LHCN-M2 (cell line): ENCODE measurements at places on chromosomes 2 and 18. TPM values are rescaled to one million over a fixed set of nuclear protein-coding genes. Genes with fewer than 3 reads are reported as not detected.

GRCh38 chr2:149449017-149449416 lies 118.6 kb downstream of the LYPD6 start:
- no peak for DNase-seq

GRCh38 chr2:215396595-215397313 lies 39.1 kb downstream of the FN1 start:
- peak; percentile 80 for DNase-seq

- no peak for DNase-seq
Observed at GRCh38 chr18:3114026-3114425, 101.1 kb upstream of the LPIN2 start.

DNA sequence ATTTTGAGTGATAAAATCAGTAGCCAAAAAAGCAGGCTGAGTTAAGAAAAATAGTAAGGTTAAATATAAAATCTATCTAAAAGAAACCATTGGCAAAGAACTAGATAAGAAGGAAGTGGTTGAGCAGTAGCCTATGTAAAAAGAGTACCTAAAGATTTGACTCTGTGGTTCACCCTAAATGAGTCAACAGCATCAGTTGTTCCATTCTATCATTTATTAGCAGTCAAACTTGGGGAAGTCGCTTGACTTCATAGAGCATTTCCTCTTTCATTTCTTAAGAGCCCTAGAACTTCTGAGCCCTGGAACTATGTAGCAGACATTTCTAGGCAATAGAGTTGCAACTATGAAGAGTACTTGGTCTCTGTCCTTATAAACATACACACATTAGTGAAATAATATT lies 381.7 kb downstream of the NUP35 start:
- DNase-seq: no peak

GRCh38 chr2:203656522-203657287 lies 49.7 kb upstream of the CD28 start:
- no peak for DNase-seq

- DNase-seq: no peak
Observed at GRCh38 chr2:166627893-166628292, 133.8 kb upstream of the SCN7A start.

DNA sequence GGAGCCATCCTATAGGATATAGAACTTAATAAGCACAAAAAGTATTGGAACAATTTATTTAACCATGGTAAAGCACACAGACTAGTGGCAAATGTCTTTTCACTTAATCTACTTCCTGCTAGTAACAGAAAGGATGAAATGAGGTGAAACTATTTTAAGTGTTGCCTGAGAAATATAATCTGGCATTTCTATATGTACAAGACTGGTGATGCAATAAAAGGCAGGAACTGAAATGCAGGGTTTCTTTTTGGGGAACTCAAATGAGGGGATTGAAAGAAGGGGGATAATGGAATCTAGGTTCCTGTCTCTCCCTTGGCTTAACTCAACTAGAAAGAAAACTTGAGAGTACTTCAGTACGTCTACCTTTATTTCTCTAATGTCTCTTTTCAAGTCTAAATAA lies 122.3 kb downstream of the MEMO1 start:
- DNase-seq: no peak

GRCh38 chr2:62335612-62336011 lies 139.7 kb downstream of the B3GNT2 start:
- DNase-seq: no peak

- DNase-seq: no peak
Observed at GRCh38 chr2:191634791-191635190, 43.1 kb upstream of the NABP1 start.

DNA sequence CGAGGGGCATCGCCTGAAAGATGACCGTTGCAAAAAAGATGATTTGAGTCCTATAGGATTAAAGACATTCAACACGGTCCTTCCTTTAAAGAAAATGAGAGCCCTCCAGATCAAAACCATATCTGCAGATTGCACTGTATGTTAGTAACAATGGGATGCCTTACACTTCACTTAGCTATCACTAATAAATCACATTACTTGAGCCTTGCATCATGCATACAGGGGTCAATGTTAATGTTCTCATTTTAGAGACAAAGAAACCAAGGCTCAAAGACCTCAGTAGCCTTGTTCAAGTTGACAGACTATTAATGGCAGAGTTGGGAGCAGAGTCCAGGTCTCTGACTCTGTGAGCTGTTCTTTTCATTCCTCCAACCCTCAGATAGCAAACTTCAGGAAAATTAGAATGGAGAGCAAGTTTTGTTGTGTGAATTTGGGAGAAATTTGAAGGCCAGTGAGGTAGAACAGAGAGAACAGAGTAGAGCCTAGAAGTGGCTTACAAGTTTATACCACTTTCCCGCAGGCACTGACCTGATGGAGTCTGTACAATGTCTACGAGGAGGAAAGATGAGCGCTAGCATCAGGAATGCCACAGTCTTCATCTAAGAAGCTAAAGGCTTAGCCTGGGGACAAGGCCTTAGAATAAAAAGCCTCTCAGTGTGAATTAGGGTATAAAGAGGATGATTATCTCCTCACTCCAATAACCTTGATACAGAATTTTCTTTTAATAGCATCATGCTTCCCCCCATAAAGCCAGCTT lies 48.3 kb downstream of the TRIB2 start:
- no peak for DNase-seq

DNA sequence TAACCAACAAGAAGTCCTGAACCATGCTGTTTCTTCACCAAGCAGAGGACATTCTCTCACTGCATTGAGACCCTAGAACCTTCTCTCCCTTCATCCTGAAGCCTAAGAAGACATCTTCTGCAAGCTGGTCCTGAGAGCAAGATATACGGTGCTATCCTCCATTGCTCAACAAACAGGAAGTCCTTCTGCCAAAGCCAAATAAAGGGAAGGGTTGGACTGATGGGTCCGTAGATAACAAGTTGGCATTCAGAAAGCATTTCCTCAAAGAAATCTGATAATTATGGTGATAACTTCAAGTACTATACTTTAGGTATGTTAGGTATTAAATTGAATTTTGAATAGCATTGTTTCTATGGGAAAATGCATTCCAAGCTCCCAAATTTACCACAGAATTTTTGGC lies 23.3 kb downstream of the GRB14 start:
- DNase-seq: no peak

GRCh38 chr18:11391661-11392060 lies 217.7 kb upstream of the SLC35G4 start:
- DNase-seq: peak; percentile 72

GRCh38 chr2:10750610-10751009 lies 29.2 kb downstream of the ATP6V1C2 start:
- DNase-seq: peak; percentile 64

Gene MREG
- 3.6 and 4.8 TPM in 2 replicates for total RNA-seq

Gene YPEL5
- 39.6 and 41.9 TPM in 2 replicates for total RNA-seq

Gene LONRF2
- not detected in 2 replicates for total RNA-seq

Gene INPP5D
- 0.34 and 2.6 TPM in 2 replicates for total RNA-seq
